ENCODE measurements at places on chromosomes 1 and 21.

DNA sequence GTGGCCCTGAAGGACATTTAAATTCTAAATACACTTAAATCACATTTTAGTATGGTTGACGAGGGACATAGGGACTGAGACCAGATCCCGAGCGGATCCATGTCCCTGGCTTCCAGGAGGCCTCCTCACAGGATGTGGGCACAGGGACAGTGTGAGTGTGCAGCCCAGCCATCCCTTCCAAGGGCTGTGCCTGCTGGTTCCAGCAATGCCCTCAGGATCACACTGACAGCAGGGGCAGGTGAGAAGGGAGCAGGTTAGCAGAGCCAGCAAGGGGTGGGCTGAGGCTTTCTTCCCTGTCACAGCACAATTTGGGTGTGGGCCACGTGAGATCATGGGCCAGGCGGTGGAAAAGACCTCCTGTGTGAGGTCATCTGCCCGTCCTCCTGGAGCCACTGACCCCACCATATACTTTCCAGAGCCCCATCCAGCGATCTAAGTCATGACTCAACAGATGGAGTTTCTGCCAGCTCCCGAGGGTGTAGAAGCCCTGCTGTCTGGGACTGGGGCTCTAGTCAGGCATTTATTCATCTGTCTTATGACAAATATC, 37.0 kb upstream of the PRSS38 start:
- peak; percentile 57 for DNase-seq

GRCh38 chr1:156745881-156746280, 5.0 kb upstream of the MRPL24 start:
- no peak for DNase-seq

GRCh38 chr1:162944974-162945674, 84.1 kb upstream of the CCDC190 start:
- DNase-seq, result no peak

GRCh38 chr1:206686478-206687249, 2.0 kb downstream of the MAPKAPK2 start:
- DNase-seq, result no peak

GRCh38 chr1:94279038-94279437, 41.7 kb upstream of the ARHGAP29 start:
- no peak for DNase-seq

DNA sequence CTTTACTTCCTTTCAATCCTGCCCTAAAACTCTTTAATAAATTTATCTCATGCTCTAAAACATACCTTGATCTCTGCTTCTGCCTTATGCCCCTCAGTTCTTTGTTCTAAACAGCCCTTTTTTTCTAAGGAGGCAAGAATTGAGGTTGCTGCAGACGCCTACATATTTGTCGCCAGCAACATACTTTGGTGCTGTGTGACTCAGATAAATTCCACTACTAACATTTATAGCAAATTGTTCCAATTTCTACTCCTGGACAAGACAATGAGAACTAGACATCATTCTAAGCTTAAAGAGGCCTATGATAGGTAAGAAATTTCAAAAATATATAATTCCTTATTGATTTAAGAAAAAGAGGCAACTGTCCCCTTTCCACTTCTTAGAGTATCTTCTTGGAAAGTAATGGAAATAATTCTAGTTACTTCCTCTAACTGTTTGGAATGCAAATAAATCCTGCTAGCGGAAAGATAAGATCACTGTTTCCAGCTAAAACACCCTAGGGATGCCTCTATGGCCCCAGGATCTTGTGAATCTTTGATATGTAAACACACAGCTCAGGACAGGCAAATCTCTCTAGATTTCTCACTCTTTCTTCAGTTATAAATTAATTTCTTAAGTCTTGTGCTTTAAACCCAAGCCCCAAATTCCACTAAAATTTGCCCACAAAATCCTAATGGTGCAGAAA, 869.1 kb downstream of the KCNT2 start:
- peak; percentile 75 for DNase-seq

DNA sequence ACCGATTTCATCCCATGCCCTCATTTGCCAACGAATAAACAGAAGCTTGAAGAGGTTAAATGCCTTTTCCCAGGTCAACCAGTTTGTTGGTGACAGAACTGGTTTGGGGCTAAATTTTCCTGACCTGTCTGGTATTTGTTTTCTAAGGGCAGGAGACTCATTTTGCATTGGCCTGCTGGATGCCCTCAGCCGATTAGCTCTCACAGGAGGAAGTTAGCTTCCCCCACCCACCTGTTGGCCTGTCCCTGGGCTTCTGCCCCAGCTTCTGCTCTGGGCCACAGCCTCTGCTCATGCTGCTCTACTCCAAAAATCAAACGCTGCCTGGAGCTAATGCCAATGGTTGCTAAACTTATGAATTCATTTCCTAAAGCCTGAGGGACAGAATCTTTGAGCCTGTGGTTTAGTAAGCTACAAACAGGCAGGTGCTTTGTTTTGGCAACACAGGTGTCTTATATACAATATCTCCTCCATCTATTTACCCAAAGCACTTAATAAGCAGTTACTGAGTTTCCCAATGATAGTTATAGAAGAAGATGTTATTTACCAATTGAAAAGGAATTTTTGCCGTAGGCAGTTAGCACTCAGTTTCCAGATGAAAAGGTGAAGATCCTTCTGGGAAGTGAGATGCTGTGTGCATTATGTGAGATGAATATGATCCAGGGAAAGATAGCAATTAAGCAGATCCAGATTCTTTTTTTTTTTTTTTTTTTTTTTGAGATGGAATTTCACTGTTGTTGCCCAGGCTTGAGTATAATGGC, 82.3 kb downstream of the TM2D1 start:
- DNase-seq, result no peak

DNA sequence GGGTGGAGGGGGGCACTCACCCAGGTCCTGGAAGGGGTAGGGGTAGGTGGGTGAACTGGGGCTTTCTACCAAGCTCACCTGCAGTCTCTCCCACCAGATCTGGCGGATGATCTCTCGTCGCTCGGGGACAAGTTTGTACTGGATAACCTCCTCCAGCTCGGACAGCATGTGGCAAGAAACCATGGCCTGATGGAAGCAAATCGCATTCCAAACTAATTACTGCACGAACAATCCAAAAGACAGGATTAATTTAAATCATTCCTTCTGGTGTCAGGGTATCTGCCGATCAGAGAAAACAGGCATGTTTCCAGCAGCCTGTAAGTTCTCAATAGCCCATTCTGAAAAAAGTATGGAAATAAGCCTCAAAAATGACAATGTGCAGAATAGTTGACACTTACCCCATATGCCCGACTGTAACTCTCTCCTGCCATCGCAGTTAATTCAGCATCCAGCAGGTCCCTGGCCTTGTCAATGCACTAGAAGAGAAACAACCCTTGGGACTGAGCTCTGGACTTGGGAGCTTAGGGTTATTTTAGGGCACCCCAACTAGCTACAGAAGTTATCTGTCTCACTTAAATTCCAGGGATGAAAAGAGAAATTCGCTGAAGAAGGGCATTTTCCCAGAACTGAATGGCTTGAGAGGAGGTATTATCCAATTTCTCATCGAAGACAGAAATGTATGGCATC, 44.4 kb upstream of the ANGPTL7 start:
- peak; percentile 40 for DNase-seq

DNA sequence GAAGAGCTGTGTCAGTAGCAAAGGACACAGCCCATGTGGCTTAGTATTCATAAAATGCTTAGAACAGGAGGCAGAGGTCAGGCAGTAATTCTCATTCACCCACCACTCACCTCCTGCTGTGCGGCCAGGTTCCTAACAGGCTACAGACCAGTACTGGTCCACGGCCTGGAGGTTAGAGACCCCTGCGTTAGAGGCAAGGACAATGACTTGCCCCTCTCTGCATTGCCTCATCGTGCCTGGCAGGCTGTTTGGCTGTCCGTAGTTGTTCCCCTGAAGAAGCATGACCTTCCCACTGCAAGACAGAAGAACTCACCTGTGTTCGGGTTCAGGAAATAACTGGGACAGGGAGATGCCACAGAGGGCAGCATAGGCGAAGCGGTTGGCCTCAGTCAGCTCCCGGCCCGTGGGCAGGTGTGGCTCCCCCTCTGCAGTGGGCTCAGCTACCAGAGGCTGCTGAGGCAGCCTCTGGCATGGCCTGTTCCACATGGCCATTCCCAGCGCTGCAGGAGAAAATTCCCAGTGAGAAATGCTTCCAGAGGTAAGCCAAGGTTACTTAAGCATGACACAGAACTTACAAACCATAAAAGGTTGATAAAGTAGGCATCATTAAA, 19.3 kb downstream of the TMCO4 start:
- DNase-seq, result no peak

- peak; percentile 90 for DNase-seq
Observed at GRCh38 chr1:180131510-180131909, 23.2 kb upstream of the QSOX1 start.

GRCh38 chr1:155890251-155890650, 20.9 kb downstream of the RIT1 start:
- DNase-seq, result no peak

DNA sequence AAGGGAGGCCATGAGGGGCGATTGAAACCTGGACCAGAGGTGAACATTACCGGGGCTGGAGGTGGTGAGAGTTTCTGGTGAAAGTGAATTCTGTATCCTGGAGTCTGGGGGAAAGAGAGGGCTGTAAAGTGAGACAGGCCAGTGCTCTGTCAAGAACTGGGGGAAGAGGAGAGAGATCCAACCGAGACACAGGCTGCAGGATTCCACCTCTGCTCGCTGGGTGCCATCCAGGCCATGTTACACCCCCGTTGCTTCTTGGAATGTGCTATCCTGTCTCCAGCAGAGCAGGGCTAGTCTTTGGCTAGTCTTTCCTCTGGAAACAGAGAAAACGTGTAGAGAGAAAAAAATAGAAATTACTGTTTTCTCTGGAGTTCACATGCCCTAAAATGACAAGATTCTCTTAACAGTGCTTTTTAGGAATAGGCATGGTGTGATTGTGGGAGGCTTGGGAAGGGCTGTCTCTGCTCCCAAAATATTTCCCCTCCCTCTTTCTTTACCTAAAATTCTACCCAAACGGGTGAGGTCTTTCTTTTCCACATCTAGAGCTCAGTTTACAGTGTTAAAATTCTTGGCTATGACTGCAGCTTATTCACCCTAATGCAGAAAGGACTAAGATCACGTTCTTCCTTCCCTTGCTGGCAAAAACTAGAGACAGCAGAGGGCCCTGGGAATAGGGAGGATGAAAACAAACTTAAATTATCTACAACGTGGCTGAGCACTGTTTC, 16.5 kb upstream of the OVAAL start:
- peak; percentile 24 for DNase-seq

- DNase-seq, result no peak
Observed at GRCh38 chr21:44697811-44698734, 1.1 kb downstream of the KRTAP10-12 start.

DNA sequence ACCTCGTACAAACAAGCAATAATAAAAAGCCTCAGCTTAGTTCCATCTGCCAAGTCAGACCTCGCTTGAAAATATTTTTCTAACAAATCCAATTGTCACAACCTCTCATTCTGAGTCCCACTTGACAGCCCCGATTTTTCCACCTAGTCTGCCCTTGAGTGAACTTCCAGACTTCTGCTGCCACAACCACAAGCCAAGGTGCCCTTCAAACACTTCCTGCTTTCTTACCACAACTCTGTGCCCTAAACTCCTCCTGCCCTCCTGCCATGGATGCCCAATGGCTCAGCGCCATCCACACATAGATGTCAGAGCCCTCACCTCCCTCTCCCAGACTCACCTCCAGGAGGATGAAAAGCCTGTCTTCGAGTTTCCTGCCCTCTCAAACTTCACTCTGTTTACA, 3.9 kb downstream of the TMPRSS2 start:
- DNase-seq, result no peak

GRCh38 chr1:18101508-18101907, 6.1 kb upstream of the IGSF21 start:
- no peak for DNase-seq

DNA sequence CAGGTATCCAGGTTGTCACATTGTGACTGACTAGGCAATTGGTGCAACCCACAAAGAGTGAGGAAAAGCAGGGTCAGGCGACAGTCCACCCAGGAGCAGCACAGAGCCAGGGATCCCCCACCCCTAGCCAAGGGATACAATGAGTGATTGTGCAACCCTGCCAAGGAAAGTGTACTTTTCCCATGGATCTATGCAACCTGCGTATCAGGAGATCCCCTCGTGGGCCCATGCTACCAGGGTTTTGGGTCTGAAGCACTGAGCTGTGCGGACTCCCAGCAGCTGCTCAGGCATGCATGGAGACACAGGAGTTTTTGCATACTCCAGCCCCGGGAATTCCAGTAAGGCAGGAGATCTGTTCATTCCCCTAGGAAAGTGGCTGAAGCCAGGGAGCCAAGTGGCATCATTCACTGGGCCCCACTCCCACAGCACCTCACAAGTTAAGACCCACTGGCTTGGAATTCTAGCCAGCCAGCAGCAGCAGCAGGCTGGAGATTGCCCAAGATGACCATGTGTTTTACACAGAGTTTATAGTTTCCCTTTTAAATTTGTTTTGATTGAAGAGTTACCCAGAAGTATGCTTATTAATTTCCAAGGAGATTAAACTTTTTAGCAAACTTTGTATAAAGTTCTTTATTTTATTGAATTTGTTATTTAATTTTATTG, 136.0 kb downstream of the LTN1 start:
- no peak for DNase-seq

DNA sequence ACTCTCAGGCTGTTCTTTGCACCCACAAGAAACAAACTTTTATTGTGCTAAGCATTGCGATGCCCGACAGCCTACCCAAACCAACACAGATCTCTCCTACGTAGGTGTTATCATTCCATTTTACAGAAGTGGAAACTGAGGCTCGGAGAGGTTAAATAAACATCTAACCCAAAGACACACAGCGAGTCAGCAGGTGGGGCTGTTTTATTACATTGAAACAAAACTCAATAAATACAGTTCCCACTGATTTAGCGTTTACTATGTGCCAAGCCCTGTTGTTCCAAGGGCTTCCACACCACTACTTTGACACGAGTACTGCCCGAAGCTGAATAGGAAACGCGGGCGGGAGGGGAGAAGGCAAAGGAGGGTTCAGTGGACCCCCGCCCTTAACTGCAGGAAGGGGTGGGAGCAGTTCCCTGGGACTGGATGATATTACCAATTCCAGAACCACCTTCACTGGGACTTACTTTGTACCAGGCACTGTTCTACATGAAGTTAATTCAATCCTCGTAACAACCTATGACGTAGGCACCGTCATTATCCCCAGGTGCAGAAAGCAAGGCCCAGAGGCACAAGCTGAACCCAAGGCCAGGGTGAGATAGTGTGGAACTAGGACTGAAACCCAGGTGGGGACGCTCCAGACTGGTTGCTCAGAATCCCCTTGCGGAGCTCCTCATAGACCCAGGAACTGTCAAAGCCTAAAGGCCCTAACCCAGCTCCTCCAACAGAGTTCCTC, 19.3 kb upstream of the ALDH4A1 start:
- DNase-seq, result no peak
